Stimulated activated naive CD8-positive, alpha-beta T cell treated with anti-CD3 and anti-CD28 coated beads, Interleukin-15, Interleukin-2, amounts not matched to agents 100 U/mL and 50 U/mL, for 24 hours (primary cell): ENCODE measurements at places on chromosomes 1 and 21.

DNA sequence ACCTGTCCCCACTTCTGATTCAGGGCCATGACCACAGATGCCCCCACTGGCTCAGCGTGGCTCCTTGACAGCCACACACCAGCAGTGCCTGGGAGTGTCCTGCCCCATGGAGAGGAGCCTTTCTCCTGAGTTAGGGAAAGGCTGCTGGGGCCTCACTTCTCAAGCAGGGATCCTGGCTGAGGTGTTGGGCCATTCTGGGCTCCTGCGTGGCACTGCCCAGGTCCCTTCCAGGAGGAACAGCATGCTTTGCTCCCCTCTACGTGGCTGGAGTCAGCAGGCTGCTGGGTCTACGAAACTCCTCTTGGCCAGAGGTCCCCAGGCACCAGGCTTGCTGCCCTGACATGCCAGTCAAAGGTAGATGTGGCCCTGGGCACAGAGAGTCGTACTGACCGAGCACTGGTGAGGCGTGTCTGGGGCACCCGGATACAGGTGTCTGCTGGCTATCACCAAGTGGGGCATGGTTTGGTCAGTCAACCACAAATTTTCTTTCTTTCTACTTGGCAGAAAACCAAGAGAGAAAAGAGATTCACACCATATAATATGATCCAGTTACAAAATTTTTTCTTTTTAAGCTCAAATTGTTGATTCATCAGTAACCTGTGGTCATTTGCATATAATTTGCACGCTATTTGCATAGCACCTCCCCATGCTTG, 4.1 kb downstream of the ADORA1 start:
- no peak for DNase-seq

DNA sequence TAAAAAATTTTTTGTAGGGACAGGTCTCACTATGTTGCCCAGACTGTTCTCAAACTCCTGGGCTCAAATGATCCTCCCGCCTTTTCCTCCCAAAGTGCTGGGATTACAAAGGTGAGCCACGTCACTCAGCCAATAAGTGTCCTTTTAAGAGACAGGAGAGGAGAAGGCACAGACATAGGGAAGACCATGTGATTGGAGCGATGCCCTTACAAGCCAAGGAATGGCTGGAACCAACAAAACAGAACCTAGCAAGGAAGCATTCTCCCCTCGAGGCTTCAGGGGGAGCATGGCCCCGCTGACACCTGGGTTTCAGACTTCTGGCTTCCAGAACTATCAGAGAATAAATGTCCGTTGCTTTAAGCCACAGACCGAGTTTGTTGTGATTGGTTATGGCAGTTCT, 37.0 kb downstream of the NDUFS5 start:
- DNase-seq, result no peak

- no peak for DNase-seq
Observed at GRCh38 chr1:22773981-22774832, 63.6 kb downstream of the EPHB2 start.

- DNase-seq, result no peak
Observed at GRCh38 chr1:242430956-242431355, 93.5 kb downstream of the PLD5 start.

GRCh38 chr1:2945821-2946231, 75.4 kb upstream of the ACTRT2 start:
- no peak for DNase-seq

- DNase-seq, result no peak
Observed at GRCh38 chr21:35083246-35083645, 34.1 kb upstream of the RUNX1 start.

DNA sequence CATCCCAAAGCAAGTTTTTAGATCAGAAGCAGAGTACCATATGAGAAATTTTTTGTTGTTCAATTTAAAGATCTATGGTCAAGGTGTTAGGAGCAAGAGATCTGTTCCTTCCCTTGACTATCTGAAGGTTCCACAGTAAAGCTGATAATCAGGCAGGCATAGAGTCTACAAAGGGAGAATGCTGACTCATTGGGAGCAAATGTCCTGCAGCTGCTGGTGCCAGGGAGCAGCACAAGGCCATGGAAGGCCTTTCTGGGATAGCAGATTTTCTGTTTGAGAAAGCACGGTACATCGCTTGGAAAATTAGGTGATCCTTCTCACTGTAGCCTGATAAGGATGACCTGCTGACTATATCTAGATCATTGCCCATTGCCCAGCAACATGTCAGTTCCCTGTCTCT, 210.1 kb upstream of the C1orf87 start:
- no peak for DNase-seq

DNA sequence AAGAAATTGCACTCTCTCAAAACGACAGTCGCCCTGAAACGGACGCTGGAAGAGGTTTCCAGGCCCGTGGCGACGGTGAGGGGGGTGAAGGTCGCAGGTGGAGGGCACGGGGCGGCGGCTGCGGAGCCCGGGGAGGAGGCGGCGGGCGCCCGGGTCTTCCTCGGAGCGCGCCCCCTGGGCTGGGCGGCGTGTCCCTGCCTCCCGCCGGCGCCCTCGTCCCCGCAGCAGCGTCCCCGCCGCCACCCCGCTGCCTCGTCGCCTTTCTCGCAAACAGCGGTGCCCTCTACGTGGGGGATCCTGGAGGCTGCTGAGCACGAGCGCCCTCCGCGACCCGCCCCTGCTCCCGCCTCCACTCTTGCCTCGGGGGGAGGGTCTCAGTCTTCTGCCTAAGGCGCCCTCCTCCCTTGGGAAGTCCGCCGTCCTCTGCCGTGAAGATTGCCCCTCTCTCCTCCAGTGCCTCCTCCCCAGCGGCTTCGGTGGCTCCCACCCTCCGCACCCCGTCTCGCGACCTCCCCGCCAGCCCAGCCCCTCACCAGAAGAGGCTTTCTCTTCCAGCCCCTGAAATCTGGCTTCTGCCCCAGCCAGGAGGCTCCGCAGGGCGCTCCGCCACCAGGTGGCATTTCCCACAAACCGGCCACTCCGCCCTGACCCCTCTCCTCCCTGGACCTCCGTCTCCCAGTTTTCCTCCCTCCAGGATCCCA, 227.4 kb downstream of the SDCCAG8 start:
- peak; percentile 34 for DNase-seq
